ENCODE measurements at places on chromosomes 12 and 14. TPM values are rescaled to one million over a fixed set of nuclear protein-coding genes. Genes with fewer than 3 reads are reported as not detected.

B3GNT4 gene
- 1.4 TPM for total RNA-seq

- DNase-seq = no peak
Measured at GRCh38 chr12:97756741-97757140, 294.1 kb downstream of the RMST start.

DNA sequence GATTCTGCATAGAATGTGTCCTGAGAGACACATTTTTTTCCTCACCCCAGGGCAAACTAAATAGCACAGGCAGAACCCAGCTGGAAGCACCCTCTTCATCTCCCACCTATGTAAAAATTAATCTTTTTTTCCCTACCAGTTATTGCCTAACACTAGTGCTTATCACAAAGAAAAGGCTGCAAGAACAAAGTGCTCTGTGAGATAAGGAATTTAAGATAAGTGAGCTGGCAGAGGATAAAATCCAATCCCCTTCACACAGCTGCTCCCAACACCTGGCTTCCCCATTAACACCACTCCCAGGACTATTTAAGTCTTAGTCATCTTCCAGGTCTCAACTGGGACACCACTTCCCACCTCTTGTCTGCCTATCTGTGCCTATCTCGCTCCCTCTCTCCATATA, 75.2 kb downstream of the TTC9 start:
- DNase-seq = no peak

GARIN6 gene
- not detected for total RNA-seq

HNF1A gene
- not detected for total RNA-seq

CEP128 gene
- total RNA-seq = 17.0 TPM

PPM1H gene
- total RNA-seq = 36.1 TPM

- DNase-seq = no peak
Measured at GRCh38 chr12:117484901-117485300, 123.5 kb upstream of the NOS1 start.

- DNase-seq = no peak
Measured at GRCh38 chr14:23418021-23418420, 9.9 kb upstream of the MYH6 start.

GPR137C gene
- 4.3 TPM for total RNA-seq

GRCh38 chr14:46964378-46964777, 312.8 kb upstream of the RPL10L start:
- DNase-seq = no peak

DNA sequence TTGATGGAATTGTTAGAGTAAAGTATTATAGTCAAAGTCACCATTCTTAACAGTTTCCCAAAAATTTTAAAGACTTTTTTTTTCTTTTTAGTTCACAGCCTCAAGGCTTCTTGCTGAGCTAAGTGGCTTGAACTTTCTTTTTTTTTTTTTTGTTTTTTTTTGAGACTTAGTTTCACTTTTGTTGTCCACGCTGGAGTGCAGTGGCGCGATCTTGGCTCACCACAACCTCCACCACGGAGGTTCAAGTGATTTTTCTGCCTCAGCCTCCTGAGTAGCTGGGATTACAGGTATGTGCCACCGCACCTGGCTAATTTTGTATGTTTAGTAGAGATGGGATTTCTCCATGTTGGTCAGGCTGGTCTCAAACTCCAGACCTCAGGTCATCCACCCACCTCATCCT, 92.8 kb downstream of the SETD3 start:
- no peak for DNase-seq

- DNase-seq = no peak
Measured at GRCh38 chr12:5088586-5089264, 45.0 kb downstream of the KCNA5 start.

DNA sequence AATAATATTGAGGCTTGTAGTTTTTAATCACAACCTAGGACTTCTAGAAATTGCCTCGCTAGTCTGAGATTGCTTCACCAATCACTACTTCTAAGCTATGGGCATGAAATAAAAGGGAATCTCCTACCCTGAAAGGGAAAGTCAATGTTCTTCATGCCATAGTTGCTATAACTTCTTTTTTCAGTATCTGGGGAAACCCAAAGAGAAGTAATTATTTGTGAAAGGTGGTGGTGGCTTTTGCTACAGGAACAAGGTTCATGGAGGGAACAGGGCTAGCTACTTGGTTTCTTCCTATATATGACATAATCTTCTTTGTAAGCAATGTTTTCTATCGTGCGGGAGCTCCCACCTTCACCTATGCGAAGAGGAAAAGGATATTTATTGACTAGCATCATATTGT, 61.6 kb upstream of the DNM1L start:
- DNase-seq = no peak

B4GALNT3 gene
- total RNA-seq = 20.3 TPM

GRCh38 chr12:91562476-91562875, 379.9 kb upstream of the DCN start:
- no peak for DNase-seq

DNA sequence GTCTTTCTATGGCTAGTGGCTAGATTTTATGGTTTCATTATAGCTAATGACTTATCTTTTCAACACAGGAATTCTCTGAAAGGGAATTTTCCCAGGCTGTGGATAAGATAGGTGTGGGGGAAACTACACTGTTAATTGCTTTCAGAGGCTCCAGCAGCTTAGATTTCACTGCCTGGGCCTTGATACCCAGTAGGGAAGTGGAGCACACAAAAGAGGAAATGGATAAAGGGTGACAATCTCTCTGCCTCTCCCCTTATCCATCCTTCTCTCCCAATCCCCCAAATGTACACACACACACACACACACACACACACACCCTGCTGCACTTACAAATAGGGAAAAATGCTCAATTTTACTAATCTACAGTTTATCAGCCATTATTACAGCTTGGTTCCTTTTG, 19.1 kb downstream of the SIX4 start:
- no peak for DNase-seq

RASSF3 gene
- total RNA-seq = 57.3 TPM

GRCh38 chr14:91946622-91947474, 646 bp downstream of the FBLN5 start:
- peak; percentile 52 for DNase-seq

- DNase-seq = no peak
Measured at GRCh38 chr14:95685978-95686922, at the start of gene TCL1B. TSS of gene TCL1B (plus strand) at chr14:95686426. CDS start at chr14:95686468, 42 bp downstream.

DNA sequence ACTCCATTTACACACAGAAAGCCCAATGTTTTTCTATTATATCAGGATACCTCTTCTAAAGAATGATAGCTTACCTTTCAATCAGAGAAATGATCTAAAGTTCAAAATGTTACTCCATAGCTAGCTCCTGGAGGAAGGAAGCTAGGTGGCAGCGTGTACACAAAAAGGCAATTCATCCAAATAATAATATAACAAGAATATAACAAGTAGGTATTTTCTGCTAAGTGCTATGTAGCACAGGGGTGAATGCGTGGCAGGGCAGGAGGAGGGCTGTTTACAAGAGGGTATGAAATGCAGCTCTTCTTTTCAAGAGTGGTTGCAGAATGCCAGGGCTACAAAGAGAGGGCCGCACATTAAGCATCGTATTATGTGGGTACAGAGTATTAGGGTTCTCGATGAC, 663 bp upstream of the SNAPC1 start:
- no peak for DNase-seq

GRCh38 chr12:26298785-26299621, 103.6 kb downstream of the SSPN start:
- DNase-seq = no peak

CELA1 gene
- total RNA-seq = not detected

DNA sequence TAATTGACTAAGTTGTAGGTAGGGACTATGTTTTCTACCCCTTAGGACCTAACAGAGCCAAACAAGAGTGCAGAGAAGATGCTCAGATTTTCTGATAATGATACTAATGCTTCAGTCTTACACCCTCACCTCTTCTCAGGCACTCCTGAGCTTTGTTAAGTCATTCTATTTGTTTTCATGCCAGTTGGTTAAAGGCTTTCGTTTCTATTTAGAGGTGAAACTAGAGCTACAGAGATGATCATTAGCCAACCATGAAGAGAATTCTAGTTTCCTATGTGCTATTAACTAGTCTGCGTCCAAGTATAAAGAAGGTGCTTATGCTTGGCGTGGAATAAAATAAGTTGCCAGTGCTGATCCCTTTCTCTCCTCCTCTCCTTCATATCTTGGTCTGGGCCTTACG, 34.6 kb upstream of the PYGL start:
- no peak for DNase-seq

DNA sequence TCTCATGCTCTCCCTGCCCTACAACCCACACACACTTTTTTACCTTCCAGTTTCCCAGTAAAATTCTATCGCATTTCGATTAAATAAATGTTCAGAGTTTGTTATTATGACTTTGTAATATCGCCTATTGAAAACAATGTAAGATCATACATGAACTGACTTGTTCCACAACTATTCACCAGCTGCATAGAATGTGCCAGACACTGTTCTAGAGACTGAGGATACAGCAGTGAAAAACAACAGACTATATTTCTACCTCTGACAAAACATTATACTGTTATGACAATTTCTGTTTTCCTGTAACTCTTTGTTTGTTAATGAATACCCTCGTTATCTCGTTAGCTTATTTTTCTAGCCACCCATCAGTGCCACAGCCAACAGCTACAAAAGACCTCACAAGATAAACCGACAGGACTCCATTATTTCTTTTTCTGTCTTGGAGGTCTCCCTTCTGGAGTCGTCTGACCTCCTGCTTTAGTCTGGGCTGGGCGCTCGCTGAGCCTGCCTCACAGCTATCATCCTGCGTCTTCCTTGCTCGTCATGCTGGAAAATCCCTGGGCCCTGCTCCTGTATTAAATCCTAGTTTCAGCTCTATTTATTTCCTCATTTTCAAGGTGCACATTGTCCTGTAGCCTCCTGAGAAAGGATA, 498.9 kb downstream of the DIO2 start:
- DNase-seq = no peak

DNA sequence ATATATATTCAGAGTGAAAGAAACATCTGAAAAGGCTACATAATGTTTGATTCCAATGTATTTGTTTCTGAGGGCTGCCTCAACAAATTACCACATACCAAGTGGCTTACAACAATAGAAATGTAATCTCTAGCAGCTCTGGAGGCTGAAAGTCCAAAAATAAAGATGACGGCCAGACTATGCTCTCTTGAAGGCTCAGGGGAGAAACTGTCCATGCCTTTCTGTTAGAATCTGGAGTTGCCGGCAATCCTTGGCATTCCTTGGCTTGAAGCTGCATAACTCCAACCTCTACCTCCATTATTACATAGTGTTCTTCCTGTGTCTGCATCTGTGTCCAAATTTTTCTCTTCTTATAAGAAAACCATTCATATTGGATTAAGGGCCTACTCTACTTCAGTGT, 68.1 kb upstream of the PLEKHG7 start:
- no peak for DNase-seq

DNA sequence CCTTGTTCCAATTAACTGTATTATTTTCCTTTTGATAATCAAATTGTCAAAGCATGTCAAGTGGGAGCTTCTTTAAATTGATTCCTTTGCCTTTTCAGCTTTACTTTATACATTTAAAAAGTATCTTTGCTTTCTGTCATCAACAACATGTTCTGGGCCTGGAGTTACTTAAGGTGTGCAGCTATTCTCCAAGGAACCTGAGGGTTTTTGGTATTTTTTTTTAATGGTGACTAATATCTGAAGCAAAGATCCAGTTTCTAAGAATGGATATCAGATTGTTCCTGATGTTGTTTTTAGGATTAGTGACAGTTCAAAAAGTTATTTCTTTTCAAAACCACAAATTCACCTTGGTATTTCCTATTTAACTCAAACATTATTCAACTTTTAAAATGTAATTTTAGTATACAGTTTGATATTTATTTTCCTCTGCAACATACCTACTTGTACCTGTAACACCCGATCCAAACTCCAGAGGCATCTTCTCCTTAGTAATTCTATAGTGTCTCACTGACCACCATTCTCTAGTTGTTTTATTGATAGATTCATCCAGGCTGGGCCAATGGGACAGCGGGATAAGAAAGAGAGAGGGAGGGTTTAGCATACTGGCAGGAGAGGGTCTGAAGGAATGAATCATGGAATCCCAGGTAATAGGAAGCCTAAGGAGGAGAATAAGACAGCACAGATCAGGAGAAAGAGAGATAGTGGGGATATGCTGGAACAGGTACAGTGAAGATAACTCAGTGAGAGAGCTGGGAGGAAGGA, 3.1 kb downstream of the CBLN3 start:
- no peak for DNase-seq

- no peak for DNase-seq
Measured at GRCh38 chr14:49405291-49405690, 180.9 kb downstream of the RPS29 start.

DNA sequence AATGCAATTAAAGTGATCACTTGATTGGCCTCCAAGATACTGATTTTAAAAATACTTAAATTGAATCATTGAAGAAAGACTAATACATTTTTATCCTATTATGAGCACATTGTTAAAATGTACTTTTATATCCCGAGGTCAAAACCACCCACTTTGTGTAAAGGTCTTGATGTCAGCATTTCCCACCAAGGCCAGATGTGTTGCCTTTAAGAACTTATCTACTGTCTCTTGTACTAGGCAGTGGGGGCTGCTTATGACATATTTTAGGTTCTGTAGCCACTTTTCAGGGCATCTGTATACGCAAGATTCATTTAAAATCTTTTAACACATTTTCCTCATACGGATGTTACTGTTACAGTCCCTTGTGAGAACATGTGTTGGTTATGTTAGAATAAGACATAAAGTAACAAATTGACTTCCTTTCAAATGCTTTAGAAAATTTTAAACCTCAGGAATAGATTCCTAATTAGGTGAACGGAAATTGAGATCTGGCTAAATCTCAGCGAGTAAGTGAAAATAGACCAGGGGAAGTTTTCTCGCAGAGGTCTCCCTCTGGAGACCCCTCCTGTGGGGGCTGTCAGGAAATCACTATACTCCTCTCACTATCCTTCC, 456.2 kb downstream of the ADAMTS20 start:
- no peak for DNase-seq

Measured in H1 (cell line).